ENCODE measurements at places on chromosomes 11 and 22.

- DNase-seq: no peak
Measured at GRCh38 chr22:36773935-36774334, 2.0 kb downstream of the IFT27 start.

DNA sequence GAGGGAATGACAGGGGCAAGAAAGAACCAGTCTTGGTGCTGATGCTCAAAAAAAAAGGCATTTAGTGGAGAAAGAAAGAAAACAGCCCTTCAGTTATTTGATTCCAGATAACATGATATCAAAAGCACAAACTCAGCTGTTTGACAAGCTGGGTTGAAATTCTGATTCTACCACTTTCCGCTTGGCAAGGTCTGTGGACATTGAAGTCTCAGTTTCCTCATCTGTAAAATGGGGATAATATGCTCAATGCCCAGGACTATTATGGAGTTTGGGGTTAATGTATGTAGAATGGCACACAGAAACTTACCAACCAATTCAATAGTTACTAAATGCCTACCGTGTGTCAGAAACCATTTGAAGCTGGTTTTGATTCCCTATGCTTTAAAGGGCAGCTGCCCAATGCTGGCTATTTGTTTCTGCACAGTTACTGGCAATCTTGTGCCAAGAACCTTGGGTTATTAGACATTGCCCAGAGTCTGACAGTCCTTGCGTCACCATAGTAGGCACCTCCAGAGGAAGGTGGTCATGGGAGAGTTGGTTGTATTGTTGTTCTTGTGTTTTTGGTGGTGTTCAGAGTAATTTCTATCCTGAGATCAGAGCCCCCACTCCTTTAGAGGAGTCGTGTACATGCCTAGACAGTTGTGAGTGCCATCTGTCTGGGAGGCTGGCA, 19.5 kb downstream of the ELF5 start:
- DNase-seq: no peak

- no peak for DNase-seq
Measured at GRCh38 chr11:124788521-124788920, 11.7 kb downstream of the MSANTD2 start.

DNA sequence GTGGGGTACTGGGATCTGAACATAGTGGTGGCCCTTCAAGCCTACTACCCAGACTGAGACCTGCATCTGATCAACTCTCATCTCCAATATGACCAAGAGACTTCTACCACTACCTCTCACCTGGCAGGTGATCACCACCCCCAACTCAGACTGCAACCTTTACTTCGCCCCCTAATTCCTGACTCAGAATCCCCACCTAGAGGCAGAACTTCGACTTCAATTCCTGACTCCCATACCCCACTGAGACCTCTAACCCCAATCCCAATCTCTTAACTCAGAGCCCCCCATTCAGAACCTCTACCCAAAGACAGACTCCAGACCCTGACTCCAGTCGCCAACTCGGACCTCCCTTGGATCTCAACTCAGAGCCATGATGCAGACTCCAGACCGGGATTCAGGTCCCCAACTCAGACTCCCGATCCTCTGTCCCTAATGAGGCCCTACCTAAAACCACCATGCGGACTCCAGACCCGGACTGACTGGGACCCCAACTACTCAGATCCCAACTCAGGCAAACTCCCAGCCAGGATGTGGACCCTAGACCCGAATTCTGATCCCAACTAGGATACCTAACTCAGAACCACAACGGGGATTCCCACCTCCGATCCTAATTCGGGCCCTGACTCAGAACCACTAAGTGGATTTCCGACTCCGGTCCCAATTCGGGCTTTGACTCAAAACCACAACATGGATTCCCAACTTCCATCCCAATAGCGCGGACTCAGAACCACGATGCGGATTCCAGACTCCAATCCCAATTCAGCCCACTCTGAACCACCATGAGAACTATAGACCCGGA, 1.2 kb downstream of the KCNQ1OT1 start:
- no peak for DNase-seq

GRCh38 chr11:26551186-26551801, 20.8 kb downstream of the MUC15 start:
- DNase-seq: no peak

DNA sequence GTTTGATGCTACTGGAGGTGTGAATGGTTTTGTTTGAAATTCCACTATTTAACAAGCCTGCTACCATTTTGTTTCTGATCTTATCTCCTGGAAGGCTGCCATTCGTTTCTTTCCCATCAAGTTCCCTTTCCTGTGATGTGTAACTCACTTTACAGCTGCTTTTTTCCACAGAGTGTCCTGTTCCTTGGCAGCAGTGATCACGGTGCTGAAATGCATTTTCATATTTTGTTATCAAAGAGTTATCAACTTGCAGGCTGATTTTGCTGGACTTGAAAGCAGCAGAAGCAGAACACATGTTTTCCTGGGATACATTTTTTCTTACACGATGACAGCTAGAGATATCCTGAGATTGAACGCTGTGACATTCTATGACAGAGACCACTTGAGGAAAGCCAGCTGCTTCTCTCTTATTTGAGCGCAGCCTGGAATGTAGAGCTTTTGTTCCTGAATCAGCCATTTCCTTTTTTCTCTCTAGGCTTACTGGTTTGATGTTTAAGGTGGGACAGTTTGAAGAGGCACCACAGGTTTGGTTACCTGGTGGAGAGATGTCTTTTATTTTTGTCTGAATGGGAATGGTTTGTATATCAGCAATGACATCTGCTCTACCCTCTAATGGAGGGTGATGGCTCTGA, 34.7 kb downstream of the PRR14L start:
- DNase-seq: no peak

- DNase-seq: no peak
Measured at GRCh38 chr11:8886322-8886721, 24.7 kb upstream of the AKIP1 start.

DNA sequence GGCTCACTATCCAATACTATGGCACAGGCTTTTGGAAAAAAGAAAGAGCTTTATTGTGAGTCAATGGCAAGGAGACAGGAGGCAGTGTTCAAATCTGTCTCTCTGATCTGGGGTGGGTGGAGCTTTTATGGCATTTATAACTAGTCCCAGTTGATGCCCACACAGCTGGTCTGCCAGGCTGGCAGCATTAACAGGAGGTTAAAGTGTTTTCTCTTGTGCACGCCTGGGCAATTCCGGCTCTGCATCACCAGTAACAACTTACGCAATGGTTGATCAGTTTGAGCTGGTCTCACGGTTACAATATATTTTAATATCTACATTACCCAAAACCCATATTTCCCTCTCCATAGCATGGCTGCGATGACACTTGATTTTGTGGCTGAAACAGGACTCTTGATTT, 15.1 kb upstream of the SMIM38 start:
- DNase-seq: no peak

DNA sequence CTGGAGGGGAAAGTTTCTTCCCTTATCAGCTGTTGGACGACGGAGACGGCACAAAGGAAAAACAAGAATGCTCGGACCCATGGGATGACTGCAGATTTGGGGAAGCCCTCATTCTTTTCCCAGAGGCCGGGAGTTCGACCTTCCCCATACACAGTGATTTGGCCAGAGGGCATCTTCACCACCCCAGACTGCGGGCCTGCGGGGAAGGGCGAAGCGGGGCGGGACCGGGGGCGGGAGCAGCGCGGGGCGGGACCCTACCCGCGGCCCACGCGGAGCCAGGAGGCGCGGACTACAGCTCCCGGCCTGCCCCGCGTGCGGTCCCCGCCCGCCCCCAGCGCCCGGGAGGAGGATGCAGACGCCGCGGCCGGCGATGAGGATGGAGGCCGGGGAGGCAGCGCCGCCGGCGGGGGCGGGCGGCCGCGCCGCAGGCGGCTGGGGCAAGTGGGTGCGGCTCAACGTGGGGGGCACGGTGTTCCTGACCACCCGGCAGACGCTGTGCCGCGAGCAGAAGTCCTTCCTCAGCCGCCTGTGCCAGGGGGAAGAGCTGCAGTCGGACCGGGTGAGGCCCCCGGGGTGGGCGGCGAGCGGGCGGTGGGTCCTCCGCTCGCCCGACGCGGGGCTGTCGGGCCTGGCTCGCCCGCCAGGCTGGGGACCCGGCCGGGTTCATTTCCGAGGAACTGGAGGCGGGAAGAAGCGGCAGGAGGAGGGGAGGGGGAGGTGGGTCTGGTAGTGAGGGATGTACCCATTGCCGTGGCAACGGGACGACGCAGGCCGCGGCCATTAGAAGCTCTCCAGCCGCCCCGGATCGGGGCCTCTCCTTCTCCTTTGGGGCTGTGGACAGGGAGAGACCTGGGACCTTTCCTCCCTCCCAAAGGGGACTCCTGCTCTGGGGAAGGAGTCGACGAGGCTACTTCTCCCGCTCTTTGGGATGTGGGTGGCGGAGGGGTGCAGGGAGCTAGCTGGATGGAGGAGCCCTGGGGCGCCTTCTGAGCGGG, at the start of gene KCTD17:
Gene KCTD17, plus strand, starts transcription at position 352 of the 995 bp plus-strand sequence. Its CDS starts 19 bp downstream, at position 371.
- DNase-seq: peak; percentile 47

DNA sequence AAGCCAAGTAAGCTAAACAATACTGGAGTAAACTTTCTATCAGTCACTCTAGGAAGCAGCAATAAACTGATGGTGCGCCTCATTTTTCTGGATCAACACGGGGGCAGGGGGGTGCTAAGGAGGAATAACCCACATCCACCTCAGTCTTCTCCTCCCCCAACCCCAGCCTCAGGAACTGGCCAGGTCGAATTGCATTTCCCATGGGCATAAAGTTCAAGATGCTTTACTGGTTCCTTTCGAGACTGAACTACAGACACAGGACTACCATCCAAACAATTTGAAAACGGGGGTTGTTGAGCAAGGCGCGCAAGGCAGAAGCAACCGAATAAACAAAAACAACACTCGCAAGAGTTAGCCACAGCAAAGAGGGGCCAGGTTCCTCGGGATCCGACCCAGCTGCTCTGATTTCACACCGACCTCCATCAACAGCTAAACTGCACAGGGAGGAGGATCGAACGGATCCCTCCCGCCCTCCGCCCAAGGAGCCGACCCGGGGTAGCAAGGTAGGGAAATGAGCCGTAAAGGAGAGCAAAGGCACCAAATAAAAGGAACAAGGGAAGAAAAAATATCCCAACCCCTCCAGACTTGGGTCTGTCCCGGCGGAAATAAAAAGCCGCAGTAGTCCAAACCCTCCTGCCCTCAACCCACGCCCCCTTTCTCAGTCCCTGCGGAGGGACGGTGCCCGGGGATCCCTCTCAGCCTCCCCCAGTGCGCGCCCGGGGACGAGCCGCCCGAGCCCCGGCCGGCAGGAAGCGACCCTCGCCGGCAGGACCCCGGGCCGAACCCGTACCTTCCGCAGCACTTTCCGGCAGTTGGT, 801 bp downstream of the SESN3 start:
- peak; percentile 14 for DNase-seq

DNA sequence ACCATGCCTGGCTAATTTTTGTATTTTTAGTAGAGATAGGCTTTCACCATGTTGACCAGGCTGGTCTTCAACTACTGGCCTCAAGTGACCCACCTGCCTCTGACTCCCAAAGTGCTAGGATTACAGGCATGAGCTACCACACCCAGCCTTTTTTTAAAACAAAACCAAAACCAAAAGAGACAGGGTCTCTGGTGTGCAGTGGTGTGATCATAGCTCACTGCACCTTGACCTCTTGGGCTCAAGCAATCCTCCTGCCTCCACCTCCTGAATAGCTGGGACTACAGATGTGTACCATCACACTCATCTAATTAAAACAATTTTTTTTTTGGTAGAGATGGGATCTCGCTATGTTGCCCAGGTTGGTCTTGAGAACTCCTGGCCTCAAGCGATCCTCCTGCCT, 77.7 kb downstream of the PTPRJ start:
- DNase-seq: no peak

DNA sequence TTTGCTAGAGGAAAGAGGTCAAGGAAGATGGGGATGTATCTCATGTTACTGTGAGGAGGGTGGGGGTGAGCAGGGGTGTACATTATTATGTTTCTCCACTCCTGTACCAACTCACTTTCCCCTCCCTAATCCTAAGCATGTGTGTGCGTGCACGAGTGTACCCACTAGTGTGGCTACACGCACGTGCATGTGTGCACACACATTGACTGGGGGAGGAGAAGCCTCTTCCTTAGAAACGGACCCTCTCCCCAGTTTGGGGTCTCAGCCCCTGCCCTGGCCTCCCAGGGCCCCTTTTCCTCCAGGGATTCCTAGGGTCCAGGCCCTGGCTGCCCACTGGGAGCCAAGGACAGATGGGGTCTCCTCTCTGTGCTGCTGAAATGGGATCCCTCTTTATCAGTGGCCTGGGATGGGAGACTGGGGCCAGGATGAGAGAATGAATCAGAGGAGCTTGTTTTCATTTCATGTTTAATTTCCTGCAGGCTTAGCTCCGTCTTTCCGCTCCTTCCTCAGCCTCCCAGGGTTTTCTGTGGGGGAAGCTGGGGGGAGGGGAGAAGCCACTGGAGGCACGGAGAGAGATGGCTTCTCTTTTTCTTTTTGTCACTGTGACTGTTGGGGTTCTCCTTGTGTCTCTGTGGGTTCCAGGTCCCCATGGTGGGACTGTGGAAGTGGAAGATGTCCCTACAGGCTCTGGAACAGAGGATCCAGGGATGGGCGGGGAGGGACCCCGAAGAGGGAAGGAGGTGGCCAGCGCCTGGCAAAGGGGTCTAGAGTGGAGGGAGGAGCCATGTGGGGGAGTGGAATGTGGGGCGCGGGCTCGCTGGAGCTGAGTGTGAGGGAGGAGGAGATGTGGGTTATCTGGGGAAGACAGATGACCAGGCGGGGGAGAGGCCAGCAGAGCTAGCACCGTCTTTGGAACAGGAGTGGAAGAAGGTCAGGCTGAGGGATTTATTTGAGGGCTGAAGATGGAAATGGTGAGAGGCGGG, 40.3 kb downstream of the ALX4 start:
- DNase-seq: no peak

- DNase-seq: no peak
Measured at GRCh38 chr11:43943372-43943930, 1.0 kb downstream of the C11orf96 start.

DNA sequence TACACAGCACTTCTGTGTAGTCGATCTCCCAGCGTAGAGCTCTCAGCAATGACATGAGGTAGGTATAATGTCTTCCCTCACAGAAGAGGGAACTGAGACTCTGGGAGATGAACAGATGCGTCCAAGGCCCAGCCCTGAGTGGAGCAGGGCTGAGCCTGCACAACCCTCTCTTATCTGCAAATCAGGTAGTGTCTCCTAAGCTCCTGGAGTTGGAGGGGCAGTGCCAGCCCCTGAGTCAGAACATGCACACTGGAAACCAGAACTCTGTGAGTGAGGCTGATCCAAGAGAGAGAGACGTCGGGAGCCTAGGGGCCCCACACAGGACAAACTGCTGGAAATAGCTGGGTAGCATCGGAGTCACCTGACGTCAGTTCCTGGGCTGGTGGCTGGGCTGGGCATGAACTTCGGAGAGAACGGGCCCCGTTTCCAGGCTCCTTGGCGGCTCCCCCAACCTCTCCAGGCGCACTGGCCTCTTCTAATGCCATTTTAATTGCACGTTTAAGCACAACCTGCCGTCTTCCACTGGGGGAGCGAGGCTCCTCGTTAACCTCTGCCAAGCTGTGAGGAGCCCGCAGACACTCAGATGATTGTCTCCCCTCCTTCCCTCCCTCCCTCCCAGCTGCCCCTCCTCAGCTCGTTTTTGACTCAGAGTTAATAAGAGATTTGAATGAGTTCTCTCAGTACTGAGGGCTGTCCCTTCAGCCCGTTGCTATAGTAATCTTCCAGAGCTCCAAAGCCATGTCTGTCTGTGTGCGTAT, 191.2 kb upstream of the TBCEL start:
- DNase-seq: no peak

Measured in effector CD8-positive, alpha-beta T cell (primary cell).